Stimulated activated CD8-positive, alpha-beta memory T cell treated with anti-CD3 and anti-CD28 coated beads, Interleukin-7, amount 100 ng/mL, for 1 hour (primary cell): ENCODE measurements at places on chromosomes 1 and 21.

DNA sequence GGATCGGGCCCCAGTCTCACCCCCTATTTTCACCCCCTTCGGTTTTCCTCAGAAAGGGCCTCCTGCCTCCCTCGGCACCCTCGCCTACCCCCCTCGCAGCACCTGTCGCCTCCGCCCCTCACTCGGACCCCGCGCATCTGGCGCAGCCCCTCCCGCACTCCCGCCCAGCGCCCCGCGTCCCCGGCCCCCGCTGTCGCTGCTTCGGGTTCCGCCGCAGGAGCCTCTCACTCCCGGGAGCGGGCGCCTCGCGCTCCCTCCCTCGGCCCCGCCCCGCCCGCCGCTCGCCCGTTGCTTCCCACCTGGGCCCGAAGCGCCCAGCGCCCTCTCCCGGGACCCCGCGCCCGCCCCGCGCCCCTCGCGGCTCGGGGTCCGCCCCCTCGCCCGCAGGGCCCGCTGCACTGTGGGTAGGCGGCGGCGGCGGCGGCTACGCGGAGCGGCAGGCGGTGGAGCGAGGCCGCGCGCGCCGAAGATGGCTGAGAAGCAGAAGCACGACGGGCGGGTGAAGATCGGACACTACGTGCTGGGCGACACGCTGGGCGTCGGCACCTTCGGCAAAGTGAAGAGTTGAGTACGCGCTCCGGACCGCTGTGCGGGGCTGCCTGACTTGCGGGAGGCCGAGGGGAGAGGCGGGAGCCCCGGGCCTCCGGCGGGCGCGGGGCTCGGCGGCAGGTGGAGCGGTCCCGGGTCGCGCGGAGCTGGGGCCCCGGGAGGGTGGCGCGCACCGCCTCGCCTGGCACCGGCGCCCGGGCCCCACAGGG is at the start of gene PRKAA2:
Gene PRKAA2 (plus strand): TSS at position 396 of the 758 bp plus-strand sequence. CDS start 74 bp downstream, at position 470.
- no peak for DNase-seq

DNA sequence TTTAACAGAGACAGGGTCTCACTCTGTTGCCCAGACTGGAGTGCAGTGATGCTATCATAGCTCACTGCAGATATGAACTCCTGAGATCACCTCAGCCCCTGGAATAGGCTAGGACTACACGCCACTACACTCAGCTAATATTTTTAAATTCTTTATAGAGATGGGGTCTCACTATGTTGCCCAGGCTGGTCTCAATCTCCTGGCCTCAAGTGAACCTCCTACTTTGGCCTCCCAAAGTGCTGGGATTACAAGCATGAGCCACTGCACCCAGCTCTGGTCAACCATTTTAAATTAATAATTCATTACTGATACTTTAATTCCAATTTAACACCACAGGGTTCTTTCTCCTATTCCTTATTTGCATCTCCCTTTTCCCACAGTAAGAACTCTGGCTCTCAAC is 18.5 kb upstream of the EPS15 start:
- no peak for DNase-seq

GRCh38 chr1:56229186-56229585 is 350.2 kb downstream of the PLPP3 start:
- DNase-seq: no peak

DNA sequence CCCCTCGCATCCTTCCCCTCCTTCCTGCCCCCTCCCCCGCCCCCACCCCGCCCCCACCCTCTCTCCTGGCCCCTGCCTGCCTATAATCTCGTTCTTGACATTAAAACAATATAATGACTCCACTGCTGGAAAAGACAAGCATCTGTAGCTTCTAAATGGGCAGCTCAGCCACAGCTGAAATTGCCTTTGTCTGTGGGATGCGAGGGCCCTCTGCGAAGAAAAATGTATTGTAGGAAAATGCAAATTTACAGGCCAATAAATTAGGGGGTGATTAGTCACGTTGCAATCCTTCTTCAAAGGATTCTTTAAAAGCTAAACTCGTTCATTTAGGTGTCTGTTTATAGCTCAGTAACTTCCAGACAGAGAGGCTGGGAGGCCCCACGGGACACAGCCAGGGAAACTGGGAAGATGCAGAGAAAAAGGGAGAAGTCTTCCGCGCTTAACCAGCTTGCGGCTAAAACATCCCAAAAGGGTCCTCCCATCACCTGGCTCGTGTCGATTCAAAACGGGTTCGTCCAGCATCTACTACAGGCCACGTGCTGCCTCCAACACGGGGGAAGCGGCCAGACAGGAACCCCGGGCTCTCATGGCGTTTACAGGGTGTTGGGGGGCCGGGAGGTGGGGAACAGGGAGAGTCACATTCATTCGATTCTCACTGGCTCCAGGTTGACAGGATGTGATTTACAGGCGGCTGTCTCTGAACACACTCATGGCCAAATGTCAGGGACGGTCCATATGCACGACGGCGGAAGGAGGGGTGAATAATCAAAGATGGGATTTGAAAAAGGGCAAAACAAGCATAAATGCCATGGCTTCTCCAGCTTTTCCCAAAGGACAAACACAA is 100.5 kb upstream of the ZBTB40 start:
- DNase-seq: no peak

DNA sequence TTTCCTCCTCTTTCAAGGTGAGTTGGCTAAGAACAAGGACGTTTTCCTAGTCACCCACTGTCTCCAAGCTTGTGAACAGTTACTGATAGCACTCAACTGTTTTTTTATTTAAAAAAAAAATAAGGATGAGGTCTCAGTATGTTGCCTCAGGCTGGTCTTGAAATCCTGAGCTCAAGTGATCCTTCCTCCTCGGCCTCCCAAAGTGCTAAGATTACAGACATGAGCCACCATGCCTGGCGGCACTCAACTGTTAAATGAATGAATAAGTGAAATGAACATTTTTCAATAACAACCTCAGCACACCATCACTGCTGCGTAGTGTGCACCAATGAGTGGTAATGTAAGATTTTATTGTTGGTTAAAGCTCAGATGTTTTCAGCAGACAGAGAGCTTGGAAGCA is 214.1 kb upstream of the NRIP1 start:
- no peak for DNase-seq

DNA sequence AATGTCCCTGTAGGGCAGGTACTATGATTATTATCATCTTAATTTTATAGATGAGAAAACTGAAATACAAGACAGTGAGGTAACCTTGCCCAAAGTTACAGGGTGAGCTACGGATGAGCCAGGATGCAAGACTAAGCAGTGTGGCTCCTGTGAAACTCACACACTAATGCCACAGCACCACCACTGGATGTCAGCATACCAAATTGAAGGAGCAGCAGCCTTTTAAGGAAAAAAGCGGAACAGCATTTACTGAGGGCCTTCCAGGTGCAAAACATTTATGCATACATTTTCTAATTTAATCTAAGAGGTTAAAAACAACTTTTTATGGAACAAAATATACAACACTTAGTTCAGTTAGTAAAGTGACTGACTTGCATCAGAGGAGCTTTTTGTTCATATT is 41.7 kb downstream of the SEC16B start:
- DNase-seq: no peak

DNA sequence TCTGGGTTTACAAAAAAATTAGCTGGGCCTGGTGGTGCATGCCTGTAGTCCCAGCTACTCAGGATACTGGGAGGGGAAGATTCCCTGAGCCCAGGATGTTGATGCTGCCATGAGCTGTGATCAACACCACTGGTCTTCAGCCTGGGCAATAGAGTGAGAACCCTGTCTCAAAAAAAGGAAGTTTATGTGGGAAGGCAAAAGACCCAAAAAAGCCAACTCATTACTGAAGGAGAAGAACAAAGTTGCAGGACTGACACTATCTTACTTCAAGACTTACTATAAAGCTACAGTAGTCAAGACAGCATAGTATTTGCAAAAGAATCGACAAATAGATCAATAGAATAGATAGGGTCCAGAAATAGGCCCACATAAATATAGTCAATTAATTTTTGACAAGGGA is 9.2 kb upstream of the PTGS2 start:
- no peak for DNase-seq

- DNase-seq: no peak
Measured at GRCh38 chr1:119874186-119874585, 22.1 kb downstream of the ADAM30 start.

DNA sequence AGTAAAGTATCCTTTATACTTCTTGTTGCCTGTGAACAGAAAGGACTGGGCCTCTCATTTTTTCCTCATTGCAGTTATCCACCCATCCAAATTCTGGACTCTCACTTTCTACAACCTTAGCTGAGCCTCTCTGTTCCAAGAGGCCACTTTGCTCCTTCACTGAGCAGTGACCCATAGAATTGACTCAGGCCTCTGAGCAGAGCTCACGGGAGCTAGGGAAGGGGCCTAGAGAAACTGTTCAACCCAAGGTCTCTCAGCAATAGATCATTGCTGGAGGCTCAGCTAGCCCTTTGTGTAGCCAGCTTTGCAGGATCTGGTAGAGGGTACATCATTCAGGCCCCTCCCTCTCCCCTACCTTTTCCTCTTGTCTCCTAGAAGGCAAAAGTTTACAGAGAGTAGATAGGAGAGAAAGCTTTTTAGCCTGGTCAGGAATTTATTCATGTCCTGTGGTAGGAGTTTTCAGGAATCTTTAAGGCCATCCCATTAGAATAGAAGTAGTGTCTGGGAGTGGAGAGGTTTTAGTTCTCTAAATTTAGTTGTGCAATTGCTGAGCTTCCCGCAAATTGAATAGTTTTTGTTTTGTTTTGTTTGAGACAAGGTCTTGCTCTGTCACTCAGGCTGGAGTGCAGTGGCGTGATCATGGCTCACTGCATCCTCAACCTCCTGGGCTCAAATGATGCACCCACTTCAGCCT is 6.7 kb downstream of the INTS3 start:
- no peak for DNase-seq
